ENCODE measurements at places on chromosomes 5 and 9.

DNA sequence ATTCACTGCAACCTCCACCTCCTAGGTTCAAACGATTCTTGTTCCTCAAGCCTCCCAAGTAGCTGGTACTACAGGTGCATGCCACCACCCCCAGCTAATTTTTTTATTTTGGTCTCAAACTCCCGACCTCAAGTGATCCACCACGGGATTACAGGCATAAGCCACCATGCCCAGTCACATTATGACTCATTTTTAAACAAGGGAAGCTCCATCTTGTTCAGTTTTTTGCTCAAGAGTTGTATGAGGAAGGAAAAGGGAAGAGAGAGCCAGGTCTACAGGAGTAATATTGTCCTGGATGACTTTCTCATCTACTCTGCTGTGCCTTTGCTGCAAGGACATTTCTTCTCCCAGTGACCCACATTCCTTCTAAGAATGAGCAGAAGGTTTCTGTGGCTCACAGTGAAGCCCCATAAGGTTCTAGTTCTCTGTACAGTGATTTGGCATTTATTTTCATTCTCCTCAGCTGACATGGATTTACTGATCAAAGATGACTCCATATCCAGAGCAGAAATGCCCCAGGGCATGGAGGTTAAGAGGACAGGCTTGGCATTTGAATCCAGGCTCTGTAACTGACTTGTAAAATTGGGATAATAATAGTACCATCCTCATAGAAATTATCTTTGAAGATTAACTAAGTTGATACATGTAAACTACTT, 153.5 kb downstream of the CDH6 start:
- DNase-seq, result no peak

- DNase-seq, result no peak
Measured at GRCh38 chr9:1766042-1766441, 249.1 kb upstream of the SMARCA2 start.

DNA sequence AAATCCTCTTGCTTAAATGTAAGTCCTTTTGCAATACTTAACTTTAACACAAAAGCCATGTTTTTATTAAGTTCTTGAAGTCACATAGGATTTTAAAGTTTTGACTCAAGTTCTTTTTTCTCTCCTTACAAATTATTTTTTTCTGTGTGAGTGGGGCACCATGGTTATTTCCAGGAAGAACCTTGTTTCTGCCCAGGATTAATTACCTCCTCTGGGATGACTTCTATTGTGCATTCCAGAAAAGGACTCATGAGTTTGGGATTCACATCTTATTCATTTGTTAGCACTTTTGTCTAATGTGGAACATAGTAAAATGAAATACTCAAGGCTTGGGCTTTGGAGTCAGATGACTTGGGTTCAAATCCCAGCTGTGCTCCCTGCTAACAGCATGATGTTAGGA, 421.4 kb upstream of the WWC1 start:
- DNase-seq, result no peak

- no peak for DNase-seq
Measured at GRCh38 chr5:132962429-132963021, 909 bp downstream of the AFF4 start.

GRCh38 chr5:56172241-56172640, 60.9 kb downstream of the ANKRD55 start:
- no peak for DNase-seq

DNA sequence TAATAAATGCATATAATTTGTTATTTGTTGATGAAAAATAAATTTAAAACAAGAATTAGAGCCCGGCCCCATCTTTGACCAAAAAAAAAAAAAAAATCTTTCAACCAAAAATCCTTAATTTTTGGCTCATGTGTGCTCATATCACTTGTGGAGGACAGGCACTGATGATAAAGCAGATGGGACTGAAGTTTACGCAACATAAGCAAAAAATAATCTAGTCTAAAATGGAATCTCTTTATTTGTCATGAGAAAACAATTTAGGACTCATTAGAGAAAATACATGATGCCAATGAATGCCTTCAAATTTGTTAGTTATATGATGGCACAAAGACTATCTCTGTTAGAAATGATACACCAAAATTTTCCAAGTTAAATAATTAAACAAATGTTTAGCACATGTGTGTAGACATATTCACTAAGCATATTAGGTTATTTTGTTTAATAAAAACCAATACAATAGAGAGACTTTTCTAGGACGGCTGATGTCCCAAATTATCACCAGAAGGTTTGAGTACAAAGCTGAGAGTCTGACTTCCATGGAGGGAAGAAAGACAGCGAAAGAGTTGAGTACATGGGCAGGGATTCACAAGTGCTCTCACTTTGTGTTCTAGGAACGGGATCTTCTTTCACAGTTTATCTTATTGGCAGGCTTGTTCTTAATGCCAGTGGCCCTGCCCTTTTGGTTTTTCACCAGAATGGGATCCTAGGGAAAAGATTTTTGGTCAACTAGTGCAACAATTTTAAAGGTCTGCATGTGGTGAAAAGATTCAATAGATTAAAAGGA, 621.4 kb downstream of the RAB3C start:
- DNase-seq, result no peak

- no peak for DNase-seq
Measured at GRCh38 chr5:103793595-103794182, 231.1 kb upstream of the NUDT12 start.

DNA sequence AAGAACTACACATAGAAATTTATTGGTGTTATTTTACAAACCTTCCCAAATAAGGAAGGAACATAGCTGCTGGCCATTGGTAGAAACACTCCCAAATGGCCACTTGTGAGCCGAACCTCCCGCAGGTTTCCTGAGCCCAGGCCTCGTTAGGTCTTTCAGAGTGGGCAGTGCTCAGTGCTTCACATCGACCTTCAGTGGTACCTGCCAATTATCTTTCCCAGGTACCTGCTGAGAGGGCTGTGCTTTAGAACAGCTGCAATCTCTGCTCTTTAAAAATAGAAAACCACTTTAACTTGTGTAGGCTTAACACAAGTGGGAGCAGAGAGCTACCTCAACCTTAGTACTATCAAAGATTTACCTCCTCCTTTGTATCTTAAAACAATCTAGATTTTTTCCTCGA, 334.1 kb downstream of the RFX3 start:
- no peak for DNase-seq

Data from GM12892 (cell line).